ENCODE measurements at places on chromosomes 16 and 17.

- DNase-seq = no peak
Observed at GRCh38 chr16:81445143-81445961, 744 bp downstream of the CMIP start.

DNA sequence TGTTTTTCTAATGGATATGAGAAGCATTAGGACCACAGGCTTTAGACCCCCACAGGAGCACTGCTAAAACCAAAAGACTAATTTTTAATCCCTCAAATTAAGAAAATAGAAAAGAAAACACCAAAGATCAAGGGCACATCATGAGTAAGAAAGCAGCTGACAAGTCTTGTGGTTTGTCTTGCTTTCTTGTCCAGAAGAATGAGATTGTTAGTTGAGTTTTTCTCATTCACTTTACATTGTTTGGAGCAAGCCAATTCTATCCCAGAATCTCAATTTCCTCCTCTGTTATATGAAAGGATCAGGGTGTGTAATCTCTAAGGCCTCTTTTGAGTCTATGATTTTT lies 899.0 kb downstream of the KCNJ2 start:
- DNase-seq = no peak

- no peak for DNase-seq
Observed at GRCh38 chr16:72744076-72744793, 303.7 kb downstream of the ZFHX3 start.

DNA sequence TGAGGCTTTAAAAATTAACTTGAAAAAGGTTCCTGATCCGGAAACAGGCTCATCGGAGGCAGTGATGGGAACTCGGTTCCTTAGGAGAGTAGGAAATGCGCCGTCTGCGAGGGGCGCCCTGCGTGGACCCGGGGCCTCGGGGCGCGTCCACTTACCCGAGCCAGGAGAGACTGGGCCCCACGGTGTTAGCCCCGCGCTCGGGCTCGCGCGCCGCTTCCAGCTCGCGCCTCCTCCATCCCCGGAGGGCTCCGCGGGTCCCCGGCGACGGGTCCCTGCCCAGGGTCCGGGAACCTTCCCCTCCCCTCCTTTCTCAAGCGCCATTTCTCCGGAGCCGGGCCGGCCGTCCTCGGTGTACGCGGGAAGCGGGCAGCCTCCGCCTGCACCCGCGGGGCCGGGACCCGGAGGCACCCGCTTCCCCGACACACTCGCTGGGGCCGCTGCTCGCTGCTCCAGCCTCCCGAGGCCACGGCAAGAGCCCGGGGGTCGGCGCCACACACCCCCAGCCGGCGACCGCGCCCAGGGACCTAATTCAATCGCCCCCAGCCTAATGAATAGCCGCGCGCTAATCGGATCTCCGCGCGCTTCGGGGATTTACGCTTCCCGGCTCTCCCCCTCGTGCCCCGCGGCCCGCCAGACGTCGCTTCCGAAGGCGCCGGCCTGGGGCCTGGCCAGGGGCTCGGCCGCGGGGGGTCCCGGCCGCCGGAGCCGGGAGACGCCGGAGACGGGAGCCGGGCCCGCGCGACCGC lies 2.2 kb upstream of the BAHCC1 start:
- no peak for DNase-seq

- DNase-seq = peak; percentile 68
Observed at GRCh38 chr16:84277244-84277823, 17.3 kb upstream of the WFDC1 start.
